ENCODE measurements at places on chromosomes 12 and 14.

- peak; percentile 41 for DNase-seq
Observed at GRCh38 chr12:96501133-96501761, 11.9 kb downstream of the CFAP54 start.

GRCh38 chr12:122981587-122982476 is 1.4 kb downstream of the ARL6IP4 start:
- no peak for DNase-seq

- DNase-seq: no peak
Observed at GRCh38 chr14:75849300-75849895, 132.4 kb downstream of the TGFB3 start.

GRCh38 chr12:69027411-69027881 is 94.5 kb upstream of the CPM start:
- DNase-seq: peak; percentile 77

GRCh38 chr12:130868412-130868811 is 3.5 kb upstream of the RAN start:
- no peak for DNase-seq

- peak; percentile 79 for DNase-seq
Observed at GRCh38 chr12:57213058-57213715, 3.4 kb upstream of the NXPH4 start.

GRCh38 chr12:88940854-88941253 is 360.6 kb upstream of the KITLG start:
- DNase-seq: no peak
